Activated naive CD4-positive, alpha-beta T cell treated with anti-CD3 and anti-CD28 coated beads, Interleukin-2, amount 10 ng/mL, durations not matched to agents 7 days and 5 days (primary cell): ENCODE measurements at places on chromosomes 7 and 10.
A peak's percentile ranks its signal among the peaks of the same experiment; 100 is the strongest.

DNA sequence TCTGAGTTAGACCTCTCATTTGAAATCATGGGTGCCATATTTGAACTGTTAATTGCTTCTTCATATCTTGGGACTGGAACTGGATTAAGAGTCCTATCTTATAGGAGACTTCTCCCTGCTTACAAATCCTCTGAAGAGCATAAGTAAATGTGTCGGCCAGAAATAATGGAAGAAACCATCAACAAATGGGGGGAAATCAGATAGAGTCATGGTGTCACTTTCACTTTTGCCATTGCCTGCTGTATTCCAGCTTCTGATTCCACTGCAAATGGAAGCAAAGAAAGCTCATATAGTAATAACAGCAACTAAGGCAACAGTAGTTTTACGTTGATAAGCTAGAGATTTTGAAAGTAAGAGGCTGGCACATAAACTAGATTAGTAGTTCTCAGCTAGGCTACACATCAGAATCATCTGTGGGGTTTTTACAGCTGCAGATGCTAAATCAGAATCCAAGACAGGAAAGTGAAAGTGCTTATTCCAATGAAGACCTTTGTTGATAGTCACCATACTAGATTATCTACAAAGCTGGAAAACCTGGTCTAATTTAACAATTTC is 12.3 kb upstream of the CRPPA start:
- H3K27ac ChIP-seq: no peak overlapping the region
- H3K4me3 ChIP-seq: no peak overlapping the region
- no peak for DNase-seq

DNA sequence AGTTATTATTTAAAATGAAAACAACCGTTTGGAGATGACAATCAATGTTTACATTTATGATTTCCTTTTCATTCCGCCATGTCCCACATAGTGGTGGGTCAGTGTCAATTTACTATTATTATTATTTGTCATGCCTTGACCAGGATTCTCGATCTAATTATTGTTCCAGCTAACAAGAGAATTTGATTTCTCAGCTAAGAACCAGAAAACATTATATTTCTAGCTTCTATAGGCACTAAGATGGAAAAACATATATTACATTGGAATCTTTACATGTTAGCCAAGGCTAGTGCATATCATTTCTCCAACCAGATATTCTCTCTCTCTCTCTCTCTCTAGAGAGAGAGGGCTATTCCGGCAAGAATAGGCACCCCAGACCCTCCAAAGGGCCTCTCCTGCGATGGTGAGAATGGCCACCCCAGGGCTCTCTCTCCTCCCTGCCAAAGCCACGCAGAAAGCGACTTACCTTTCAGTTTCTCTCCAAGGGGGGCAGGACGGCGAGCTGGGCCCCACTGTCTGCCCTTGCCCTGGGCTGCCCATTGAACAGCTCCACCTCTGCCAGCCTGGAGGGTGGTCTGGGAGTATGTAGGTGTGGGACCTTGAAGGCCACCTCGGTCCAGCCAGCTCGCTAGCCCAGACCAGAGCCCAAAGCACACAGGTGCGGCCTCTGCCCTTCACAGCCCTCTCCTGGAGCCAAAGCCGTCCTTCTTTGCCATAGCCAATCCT is 2.4 kb downstream of the HOXA3 start:
- peaks cover 23% of the 10 kb centered on the region for H3K4me1 ChIP-seq
- peaks cover 100% of the 10 kb centered on the region for H3K27me3 ChIP-seq
- no peak overlapping the region for H3K27ac ChIP-seq
- H3K4me3 ChIP-seq: peak overlapping the region; percentile 23

DNA sequence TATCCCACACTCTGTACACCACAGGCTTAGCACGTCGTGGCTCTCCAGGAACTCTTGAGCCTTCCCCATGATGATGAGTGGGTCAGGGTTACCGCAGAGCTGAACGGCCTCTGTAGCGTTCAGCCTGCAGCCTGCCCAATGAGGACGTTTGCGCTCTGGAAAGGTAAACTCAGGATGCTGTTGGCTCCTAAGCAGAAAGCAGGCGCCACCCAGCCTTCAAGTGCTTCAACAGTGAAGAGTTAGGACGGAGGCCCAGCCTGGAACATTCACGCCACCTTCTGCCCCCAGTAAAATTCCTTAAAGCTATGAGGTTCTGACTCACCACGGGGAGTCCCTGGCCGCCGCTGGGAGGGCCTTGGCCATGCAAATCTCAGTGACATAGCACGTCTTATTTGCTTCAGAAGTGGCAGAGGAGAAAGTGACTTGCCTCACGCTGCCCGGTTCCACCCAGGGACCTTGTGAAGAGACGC is 161.5 kb upstream of the SH2B2 start:
- no peak overlapping the region for H3K27ac ChIP-seq
- H3K36me3 ChIP-seq: no peaks in the 10 kb centered on the region
- no peaks in the 10 kb centered on the region for H3K27me3 ChIP-seq
- H3K4me3 ChIP-seq: no peak overlapping the region
- no peak for DNase-seq

- no peaks in the 10 kb centered on the region for H3K36me3 ChIP-seq
- H3K27ac ChIP-seq: no peak overlapping the region
- H3K27me3 ChIP-seq: no peaks in the 10 kb centered on the region
These were observed 207.3 kb upstream of the POT1 start for GRCh38 chr7:125136755-125137532.

DNA sequence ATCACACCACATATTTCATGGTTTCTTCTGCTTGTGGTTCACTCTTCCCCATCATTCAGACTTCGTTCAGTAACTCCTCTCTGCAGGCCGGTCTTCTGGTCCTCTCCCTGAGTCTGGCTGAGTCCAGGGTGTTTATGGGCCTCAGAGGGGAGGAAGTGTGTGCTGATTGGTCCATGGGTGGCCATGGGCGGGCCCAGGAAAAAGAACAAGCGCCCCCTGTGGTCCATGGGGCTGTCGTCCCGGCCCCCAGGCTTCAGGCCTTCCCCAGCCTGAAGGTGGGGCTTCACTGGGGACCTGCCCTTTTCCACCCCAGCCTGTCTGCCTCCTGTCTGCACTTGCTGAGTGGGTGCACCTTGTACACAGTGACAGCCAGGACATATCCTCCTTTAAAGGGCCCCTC is 123.7 kb downstream of the VIPR2 start:
- H3K36me3 ChIP-seq: no peaks in the 10 kb centered on the region
- H3K4me3 ChIP-seq: no peak overlapping the region
- no peaks in the 10 kb centered on the region for H3K27me3 ChIP-seq
- H3K27ac ChIP-seq: no peak overlapping the region

GRCh38 chr10:88781206-88781605 is 21.3 kb upstream of the LIPM start:
- no peak overlapping the region for H3K27ac ChIP-seq
- H3K4me1 ChIP-seq: no peaks in the 10 kb centered on the region
- H3K36me3 ChIP-seq: no peaks in the 10 kb centered on the region
- H3K4me3 ChIP-seq: no peak overlapping the region
- no peak for DNase-seq

DNA sequence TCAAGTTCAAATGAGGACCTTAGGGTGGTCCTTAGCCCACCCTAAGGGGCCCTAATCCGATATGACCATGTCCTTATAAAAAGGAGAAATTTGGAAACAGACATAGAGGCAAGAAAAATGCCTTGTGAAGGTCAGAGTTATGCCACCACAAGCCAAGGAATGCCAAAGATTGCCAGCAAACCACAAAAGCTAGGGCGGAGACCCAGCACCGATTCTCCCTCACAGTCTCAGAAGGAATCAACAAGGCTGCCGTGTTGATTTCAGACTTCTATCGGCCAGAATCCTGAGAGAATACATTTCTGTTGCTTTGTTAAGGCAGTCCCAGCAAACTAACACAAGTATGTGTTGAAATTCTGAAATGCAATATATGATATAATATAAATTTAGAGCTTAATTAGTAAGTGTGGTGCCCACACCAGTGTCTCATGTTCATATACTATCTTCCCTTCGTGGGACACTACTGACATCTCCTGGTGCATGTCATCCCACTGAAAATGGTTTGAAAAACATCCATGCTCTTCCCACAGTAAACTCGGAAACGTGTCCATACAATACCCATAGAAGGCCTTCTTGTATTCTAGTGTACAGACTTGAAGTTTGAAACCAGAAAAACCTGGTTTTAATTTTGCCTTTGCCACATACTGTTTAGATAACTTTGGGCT is 349.0 kb downstream of the TNS3 start:
- no peak overlapping the region for H3K27ac ChIP-seq
- no peaks in the 10 kb centered on the region for H3K4me1 ChIP-seq

- H3K4me3 ChIP-seq: peak overlapping the region; percentile 48
- H3K4me1 ChIP-seq: peaks cover 33% of the 10 kb centered on the region
- H3K27me3 ChIP-seq: peaks cover 97% of the 10 kb centered on the region
These were observed 7.1 kb downstream of the SHH start for GRCh38 chr7:155804897-155805825.

DNA sequence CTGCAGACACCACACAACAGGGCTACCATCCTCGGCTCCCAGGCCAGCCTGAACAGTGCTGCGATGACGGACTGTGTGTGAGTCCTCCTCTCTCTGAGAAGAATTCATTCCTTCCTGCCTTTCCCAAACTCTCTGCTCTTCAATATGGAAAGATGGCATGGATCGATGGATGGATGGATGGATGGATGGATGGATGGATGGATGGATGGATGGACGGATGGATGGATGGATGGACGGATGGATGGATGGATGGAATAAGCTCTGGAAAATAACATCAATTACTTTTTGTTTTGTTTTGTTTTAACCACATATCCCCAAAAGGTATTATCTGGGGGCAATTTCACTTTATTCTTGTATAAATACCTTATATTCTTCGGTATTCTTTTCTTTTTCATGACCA is 151.9 kb downstream of the AKR1D1 start:
- no peaks in the 10 kb centered on the region for H3K36me3 ChIP-seq
- DNase-seq: no peak
- no peaks in the 10 kb centered on the region for H3K4me1 ChIP-seq

DNA sequence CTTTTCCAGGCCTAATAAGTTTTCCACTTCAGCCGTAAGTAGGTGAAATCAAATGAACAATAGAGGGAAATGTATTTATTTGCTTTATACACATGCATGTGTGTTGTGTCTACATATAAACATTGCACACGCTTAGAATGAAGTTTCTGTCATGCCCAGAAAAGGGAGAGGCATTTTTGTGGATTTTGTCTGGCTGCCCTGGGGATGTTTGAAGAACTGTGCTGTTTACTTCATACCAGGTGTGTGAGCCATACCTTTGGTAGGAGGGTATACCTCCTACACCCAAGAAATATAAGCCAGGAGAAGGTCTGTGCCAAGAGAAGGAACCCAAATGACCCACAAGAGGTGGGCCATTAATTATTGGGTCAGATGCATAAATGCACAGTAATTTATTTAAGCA is 12.8 kb downstream of the GATAD1 start:
- H3K27ac ChIP-seq: no peak overlapping the region
- DNase-seq: no peak
- H3K36me3 ChIP-seq: peaks cover 8% of the 10 kb centered on the region
- no peak overlapping the region for H3K4me3 ChIP-seq
- H3K4me1 ChIP-seq: no peaks in the 10 kb centered on the region

GRCh38 chr10:119203006-119203405 is 4.4 kb upstream of the GRK5 start:
- no peak overlapping the region for H3K27ac ChIP-seq
- no peak for DNase-seq

DNA sequence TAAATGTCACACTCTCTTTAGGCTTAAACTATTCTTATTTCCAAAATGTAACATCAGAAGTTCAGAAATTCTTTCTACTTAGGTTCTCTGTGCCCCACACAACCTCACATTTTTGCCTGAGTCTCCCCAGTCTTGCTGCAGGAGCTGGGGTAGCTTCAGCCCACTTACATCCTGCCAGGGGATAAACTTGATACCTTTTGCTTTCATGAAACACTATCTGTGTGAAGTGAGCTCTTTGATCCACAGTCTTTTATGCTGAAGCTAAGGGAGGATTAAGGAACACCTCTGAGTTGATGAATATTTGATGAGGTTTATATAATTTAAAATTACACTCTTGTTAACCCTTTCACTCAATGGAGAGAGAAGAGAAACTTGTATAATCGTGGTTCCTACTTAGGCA is 341.0 kb downstream of the AUTS2 start:
- no peaks in the 10 kb centered on the region for H3K36me3 ChIP-seq
- H3K4me1 ChIP-seq: peaks cover 2% of the 10 kb centered on the region
- no peak overlapping the region for H3K27ac ChIP-seq

DNA sequence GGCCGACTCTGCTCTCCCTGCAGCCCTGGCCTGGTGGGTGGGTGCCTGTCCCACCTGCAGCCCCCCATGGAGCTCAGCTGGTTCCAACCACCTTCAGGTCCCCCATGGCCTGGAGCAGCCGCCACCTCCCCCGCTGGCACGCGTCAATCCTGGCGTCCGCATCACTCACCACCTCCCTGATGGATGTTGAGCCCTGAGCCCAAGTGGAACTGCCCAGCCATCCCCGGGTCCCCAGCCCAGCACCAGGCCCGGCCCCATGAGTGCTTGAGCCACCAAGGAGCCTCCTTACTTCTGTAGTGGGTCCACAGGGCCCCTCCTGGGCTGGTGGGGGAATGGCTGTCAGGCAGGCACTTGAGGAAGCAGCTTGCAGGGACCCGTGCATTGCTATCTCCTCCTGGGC is 14.6 kb downstream of the AGAP3 start:
- peaks cover 6% of the 10 kb centered on the region for H3K27me3 ChIP-seq
- no peaks in the 10 kb centered on the region for H3K4me1 ChIP-seq
- H3K4me3 ChIP-seq: no peak overlapping the region
- no peak overlapping the region for H3K27ac ChIP-seq

- H3K4me1 ChIP-seq: no peaks in the 10 kb centered on the region
- DNase-seq: no peak
- no peak overlapping the region for H3K4me3 ChIP-seq
These were observed 93.9 kb downstream of the PDGFA start for GRCh38 chr7:425794-426188.

GRCh38 chr10:102310361-102311024 is 65.2 kb downstream of the GBF1 start:
- H3K4me1 ChIP-seq: peaks cover 19% of the 10 kb centered on the region
- no peak for DNase-seq
- H3K36me3 ChIP-seq: peaks cover 11% of the 10 kb centered on the region
- H3K4me3 ChIP-seq: no peak overlapping the region
- H3K27ac ChIP-seq: no peak overlapping the region

DNA sequence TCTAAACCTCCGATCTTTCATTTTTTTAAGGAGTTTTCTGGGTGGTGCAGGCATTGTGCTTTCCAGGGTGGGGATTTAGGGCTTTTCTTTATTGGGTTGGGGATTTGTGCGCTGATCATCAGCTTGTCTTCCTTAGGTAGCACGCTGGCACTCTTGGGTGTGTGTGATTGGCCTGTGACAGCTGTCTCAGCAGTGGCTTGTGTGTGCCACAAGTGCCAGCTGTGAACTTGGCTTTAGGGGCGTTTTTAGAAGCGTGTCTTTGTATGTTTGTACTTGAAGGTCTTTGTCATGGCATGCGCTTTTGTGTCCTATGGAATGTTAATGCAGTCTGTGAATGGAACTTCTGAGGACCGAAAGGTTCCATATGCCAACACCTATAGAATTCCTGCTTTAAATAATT is 788 bp downstream of the AKAP9 start:
- H3K36me3 ChIP-seq: peaks cover 3% of the 10 kb centered on the region
- H3K27ac ChIP-seq: peak overlapping the region; percentile 93
- H3K4me3 ChIP-seq: peak overlapping the region; percentile 91
- DNase-seq: peak; percentile 50
- no peaks in the 10 kb centered on the region for H3K27me3 ChIP-seq
- peaks cover 31% of the 10 kb centered on the region for H3K4me1 ChIP-seq
